Activated CD4-positive, alpha-beta memory T cell treated with anti-CD3 and anti-CD28 coated beads, Interleukin-2, amount 10 ng/mL, durations not matched to agents 7 days and 5 days (primary cell): ENCODE measurements at places on chromosomes 3 and 15.

DNA sequence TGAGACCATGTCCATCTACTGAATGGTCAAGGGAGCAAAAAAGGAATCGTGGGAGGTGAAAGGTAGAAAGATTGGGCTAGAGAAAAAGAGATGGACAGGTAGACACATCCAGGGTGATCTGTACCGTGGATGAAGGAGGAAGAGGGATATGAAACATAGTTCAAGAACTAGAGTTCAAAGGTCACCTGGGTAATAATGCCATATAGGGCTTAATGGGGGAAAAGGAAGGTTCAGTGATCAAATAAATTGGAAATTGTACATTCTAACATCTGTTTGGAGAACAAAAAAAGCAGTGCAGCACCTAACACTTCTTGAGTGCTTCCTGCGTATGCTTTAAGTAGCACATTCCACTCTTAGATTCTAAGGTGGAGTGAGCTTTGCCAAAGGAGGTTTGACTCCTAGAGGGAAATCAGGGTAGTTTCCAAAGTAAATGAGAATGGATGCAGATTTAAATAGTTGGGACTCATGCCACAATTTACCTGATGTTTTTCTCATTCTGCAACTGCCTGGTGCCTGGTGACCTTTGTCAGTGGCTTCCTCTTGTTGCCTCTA is 46.6 kb downstream of the MITF start:
- H3K27me3 ChIP-seq, result no peaks in the 10 kb centered on the region
- no peak overlapping the region for H3K4me3 ChIP-seq
- DNase-seq, result no peak
- no peaks in the 10 kb centered on the region for H3K4me1 ChIP-seq

GRCh38 chr3:40254891-40255290 is 54.6 kb upstream of the EIF1B start:
- H3K4me3 ChIP-seq, result no peak overlapping the region
- DNase-seq, result no peak
- no peak overlapping the region for H3K27ac ChIP-seq

DNA sequence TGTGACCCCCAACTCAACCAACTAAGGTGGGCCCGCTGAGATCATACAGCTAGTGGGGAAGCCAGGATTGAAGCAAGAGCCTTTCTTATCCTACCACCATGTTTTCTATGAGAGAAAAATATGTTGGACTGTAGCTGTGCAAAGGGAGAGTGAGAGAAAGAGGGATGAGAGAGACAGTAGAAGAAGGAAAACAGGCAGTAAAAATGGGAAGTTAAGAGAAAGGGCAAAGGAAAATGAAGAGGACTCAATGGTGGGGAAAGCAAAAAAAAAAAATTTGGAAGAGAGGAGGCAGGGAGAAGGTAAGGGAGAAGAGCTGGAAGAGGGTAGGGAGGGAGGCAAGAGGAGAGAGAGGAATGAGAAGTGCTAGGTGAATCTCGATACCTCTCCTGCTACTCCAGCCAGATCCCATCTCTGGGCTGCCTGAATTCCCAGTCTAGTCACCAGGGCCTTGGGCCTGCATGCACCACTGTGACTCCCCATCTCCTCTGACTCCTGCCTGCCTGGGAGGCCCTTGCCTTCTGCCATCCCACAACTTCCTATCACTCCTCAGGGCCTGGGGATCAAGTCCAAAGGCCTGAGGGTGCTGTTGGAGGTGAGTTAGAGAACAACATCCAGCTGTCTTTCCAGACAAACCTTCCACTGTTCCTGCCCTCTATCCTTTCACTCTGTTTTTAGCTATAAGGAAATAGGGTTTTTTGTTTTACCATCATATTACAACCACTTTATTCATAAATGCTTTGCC is 15.7 kb downstream of the FAM81A start:
- peaks cover 22% of the 10 kb centered on the region for H3K27me3 ChIP-seq
- no peak overlapping the region for H3K27ac ChIP-seq
- no peaks in the 10 kb centered on the region for H3K4me1 ChIP-seq

GRCh38 chr3:176697284-176697889 is 499.9 kb downstream of the TBL1XR1 start:
- H3K36me3 ChIP-seq, result no peaks in the 10 kb centered on the region
- no peaks in the 10 kb centered on the region for H3K27me3 ChIP-seq
- no peaks in the 10 kb centered on the region for H3K4me1 ChIP-seq
- H3K27ac ChIP-seq, result no peak overlapping the region
- no peak overlapping the region for H3K4me3 ChIP-seq

- peaks cover 32% of the 10 kb centered on the region for H3K36me3 ChIP-seq
- peaks cover 7% of the 10 kb centered on the region for H3K4me1 ChIP-seq
- DNase-seq, result no peak
- H3K27ac ChIP-seq, result no peak overlapping the region
These were observed 17.5 kb upstream of the PPIB start for GRCh38 chr15:64180235-64180824.

GRCh38 chr3:171358181-171358880 is 101.9 kb downstream of the TNIK start:
- no peaks in the 10 kb centered on the region for H3K36me3 ChIP-seq
- no peak overlapping the region for H3K27ac ChIP-seq
- no peak for DNase-seq
- no peaks in the 10 kb centered on the region for H3K27me3 ChIP-seq
- H3K4me3 ChIP-seq, result no peak overlapping the region
- H3K4me1 ChIP-seq, result peaks cover 11% of the 10 kb centered on the region

DNA sequence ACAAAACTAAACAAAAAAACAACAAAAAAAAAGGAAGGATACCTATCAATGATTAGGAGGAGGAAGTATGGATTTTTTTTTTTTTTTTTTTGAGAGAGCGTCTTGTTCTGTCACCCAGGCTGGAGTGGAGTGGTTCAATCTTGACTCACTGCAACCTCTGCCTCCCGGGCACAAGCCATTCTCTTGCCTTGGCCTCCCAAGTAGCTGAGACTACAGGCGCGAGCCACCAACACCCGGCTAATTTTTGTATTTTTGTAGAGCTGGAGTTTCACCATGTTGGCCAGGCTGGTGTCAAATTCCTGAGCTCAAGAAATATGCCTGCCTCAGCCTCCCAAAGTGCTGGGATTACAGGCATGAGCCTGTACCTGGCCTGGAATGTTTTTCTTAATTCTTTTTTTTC is 195.8 kb downstream of the CBLB start:
- H3K4me3 ChIP-seq, result no peak overlapping the region
- H3K27me3 ChIP-seq, result no peaks in the 10 kb centered on the region
- no peak for DNase-seq
- H3K4me1 ChIP-seq, result peaks cover 5% of the 10 kb centered on the region
- H3K36me3 ChIP-seq, result peaks cover 56% of the 10 kb centered on the region

- H3K4me3 ChIP-seq, result peak within 1 kb of the TSS; percentile 66
- DNase-seq, result peak; percentile 47
- no peaks in the 10 kb centered on the region for H3K36me3 ChIP-seq
- peaks cover 40% of the 10 kb centered on the region for H3K4me1 ChIP-seq
These were observed at the start of gene SYNM for GRCh38 chr15:99104788-99105513. Gene SYNM (plus strand): TSS chr15:99105080. CDS start chr15:99105200, 120 bp downstream.

GRCh38 chr15:45498701-45499100 is 23.9 kb downstream of the SLC30A4 start:
- no peaks in the 10 kb centered on the region for H3K4me1 ChIP-seq
- H3K36me3 ChIP-seq, result no peaks in the 10 kb centered on the region
- no peak for DNase-seq
- H3K4me3 ChIP-seq, result no peak overlapping the region
